ENCODE measurements at places on chromosomes 4 and X.
A peak's percentile ranks its signal among the peaks of the same experiment; 100 is the strongest.

GRCh38 chrX:138858438-138858837, 146.9 kb upstream of the FGF13 start:
- no peak for DNase-seq

DNA sequence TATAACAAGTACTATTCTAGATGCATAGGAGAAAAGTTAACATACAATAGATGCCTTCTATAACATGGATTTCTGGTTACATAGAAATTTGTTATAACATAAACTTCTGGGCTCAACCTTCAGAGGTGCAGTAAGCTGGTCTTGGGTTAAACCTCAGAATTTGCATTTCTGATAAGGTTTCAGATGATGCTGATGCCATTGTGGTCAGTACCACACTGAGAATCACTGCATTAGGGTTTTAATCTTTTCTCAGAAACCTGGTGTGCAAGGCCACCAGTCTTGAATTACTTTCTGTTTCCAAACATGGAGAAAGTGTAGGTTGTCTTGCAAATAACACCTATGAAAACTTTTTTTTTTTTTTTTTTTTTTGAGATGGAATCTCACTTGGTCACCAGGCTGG, 146.2 kb downstream of the SPOCK3 start:
- DNase-seq = no peak

- no peak for DNase-seq
Observed at GRCh38 chr4:59770601-59771264, 1429.4 kb upstream of the ADGRL3 start.

GRCh38 chr4:75705198-75705977, 19.0 kb upstream of the USO1 start:
- no peak for DNase-seq

GRCh38 chr4:41656572-41657520, 91.7 kb downstream of the PHOX2B start:
- no peak for DNase-seq

GRCh38 chr4:99833756-99834155, 17.1 kb downstream of the DAPP1 start:
- no peak for DNase-seq

DNA sequence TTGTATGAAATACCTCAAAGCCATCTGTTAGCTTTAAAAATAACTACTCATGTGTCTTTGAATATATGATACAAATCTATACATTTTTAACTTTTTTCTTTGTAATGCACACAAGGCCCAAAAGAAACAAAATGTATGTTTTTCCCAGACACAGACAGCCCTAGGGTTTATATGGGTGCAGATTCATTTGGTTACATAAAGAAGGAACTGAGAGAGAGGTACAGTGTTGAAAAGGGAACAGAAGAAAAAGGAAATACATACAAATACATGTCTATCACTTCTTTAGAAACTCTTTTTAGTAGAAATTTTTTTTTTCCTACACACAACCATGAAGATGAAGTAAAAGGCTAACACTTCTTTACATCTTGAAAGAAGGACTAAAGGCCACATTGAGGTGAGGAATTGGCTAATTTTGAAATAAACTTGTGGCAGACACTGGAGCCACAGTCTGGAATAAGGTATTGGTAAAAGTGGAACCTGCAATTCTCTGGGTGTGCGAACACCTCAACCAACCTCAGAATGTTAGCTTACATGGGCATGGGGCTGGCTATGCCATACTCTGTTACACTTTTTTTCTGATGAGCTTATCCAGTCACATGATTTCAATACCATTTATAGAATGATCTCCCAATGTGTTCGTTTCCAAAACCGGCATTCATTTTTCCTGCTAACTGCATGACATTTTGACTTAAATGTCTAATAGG, 67.9 kb downstream of the FAM47C start:
- no peak for DNase-seq

DNA sequence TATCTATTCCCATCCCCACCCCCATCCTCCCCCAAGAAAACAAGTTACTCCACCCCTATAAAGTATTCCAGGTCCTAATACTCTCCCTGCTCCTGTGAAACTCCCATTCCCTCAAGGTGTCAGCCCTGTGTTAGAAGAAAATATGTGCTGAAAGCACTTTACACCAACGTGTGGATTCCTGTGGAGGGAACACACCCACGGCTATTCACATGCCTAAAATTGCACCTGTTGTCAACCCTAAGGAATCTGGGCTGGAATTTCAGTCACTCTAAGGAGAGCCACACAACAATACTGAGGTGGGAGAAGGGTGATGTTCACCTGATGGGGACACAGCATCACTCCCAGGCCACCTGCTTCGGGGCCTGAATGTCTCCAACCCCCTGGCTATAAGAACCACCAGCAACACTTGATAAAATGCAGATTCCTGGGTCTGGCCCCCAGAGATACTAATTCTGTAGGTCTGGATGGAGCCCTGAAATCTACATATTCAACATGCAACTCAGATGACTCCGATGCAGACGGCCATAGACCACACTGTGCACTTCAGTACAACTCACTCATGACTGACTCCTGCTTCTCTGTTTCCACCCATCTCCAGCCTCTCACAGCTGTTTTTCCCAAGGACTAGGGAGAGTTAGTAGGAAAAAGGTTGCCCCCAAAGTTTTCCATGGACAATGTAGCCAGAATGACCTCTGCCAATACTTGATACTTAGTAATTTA, 15.8 kb downstream of the SCD5 start:
- no peak for DNase-seq

- no peak for DNase-seq
Observed at GRCh38 chr4:3248811-3249661, at the start of gene MSANTD1. MSANTD1 (plus strand) TSS chr4:3249159; CDS start chr4:3249223, 64 bp downstream.

DNA sequence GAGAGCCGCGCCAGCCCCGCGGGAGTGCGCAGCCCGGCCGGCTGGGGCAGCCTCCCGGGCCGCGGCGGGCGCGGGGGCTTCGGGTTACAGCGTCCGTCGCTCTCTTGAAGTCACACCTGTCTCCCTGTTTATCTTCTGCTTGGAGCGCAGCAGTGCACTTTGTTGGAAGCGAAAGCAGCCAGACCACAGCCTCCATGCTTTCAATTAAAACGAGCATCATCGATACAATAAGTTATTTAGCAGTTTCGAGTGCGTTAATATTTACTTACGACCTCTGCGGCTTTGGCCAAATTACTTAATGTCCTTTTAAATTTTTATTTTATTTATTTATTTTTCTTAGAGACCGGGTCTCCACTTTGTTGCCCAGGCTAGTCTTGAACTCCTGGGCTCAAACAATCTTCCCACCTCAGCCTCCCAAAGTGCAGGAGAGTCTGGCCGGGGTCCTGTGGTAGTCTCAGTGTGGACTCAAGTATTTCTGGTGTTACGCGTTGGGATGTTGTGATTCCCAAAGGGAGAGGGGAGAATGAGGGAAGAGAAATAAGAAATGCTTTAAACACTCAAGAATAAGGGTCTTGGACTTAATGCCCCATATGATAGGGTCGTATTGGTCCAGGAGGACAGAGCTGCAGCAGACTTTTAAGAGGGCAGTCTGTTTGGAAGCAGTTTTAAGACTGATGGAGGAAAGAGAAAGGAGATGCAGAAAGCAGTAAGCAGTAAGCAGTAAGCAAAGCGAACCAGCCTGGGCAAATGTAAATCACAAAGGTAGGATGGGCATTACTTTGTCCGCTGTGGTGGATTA, 504 bp upstream of the PDLIM3 start:
- DNase-seq = no peak

DNA sequence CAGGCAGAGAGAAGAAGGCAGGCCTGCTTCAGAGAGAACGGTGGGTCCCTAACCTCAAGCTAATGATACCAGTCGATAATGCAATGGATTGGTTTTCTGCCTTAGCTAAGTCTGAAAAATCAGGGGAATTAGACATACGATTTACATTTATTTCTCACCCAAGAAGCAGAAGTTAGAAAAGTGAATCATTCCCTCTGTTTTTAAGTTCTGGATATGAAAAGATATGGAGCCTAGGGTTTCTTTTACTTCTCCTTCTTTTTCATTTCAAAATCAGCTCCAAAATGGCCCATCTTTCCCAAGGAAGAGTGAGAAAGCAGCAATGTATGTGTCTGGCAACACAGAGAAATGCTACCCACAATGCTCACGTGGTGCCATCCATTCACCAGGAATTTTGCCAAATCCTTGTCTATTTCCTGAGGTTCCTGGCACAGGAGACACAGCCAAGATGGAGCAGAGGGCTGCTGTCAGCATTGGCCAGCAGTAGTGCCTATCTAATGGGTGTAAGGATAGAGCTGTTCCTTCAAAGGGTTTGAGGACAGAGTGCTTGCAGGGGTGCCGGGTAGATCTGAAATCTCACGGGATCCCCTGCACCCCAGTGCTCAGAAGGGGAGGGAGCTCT, 231.5 kb downstream of the MAML3 start:
- DNase-seq = no peak

DNA sequence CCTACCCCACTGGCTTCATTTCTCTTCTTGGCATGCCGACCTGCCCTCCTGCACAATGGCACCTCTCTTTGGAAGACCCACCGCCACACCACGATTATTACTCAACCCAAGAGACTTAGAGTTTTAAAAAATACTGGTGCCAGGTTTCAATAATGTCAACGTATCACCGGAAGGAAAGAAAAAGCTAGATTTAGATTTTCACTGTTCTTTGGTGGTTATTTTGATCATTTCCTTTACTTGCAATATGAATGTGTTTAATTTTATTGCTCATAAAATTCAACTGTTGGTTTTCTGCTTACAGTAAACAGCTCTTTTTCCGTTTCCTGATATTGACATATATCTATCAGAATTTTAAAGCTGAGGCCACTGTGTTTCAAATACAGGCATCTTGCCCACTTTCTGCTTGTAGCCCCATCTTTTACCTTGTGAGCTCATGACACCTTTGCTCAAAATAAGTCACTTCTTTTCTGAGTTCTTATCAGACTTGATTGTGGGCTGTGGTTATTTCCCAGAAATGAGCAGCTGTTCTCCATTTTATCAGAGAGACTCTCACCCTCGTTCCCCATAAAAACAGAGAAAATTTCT, 439.1 kb downstream of the INPP4B start:
- DNase-seq = peak; percentile 82

- no peak for DNase-seq
Observed at GRCh38 chrX:48719958-48720357, 23.4 kb downstream of the SUV39H1 start.

- DNase-seq = no peak
Observed at GRCh38 chrX:106144755-106145639, 23.1 kb upstream of the PWWP3B start.

- DNase-seq = no peak
Observed at GRCh38 chr4:20109391-20109790, 142.3 kb upstream of the SLIT2 start.

DNA sequence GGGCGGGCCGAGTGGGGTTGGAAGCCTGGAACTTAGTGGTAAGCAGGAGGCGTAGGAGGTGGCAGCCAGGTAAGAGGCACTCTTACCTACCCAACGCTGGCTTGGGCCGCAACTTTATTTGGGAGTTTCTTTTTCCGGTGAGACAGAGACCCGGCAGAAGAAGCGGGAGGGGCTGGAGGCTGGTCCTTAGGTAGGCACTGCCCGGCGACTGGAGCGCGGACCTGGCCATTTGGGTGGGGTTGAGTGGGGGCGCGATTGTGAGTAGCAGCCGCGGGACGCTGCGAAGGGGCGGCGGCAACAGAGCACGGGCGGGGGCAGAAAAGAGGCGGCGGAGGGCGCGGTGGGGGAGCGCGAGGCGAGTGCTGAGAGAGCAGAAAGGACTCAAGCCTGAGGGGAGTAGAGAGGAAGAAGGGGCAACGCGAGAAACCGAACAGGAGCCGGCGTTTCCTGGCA, 334 bp upstream of the POU4F2 start:
- no peak for DNase-seq

DNA sequence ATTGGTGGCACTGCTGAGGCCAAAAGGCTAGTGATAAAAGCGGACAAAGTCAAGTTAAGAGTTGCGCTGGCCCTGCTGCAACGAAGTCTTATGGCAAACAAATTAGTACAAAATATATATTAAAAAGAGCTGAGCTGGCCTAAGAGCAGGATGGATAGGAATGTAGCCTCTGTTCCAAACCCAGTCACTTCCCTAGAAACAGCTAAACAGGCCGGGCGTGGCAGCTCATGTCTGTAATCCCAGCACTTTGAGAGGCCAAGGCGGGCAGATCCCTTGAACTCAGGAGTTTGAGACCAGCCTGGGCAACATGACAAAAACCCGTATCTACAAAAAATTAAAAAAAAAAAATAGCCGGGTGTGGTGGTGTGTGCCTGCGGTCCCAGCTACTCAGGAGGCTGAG, 32.4 kb upstream of the UGDH start:
- no peak for DNase-seq

GRCh38 chrX:72020788-72021187, 110.1 kb downstream of the NHSL2 start:
- DNase-seq = peak; percentile 60

DNA sequence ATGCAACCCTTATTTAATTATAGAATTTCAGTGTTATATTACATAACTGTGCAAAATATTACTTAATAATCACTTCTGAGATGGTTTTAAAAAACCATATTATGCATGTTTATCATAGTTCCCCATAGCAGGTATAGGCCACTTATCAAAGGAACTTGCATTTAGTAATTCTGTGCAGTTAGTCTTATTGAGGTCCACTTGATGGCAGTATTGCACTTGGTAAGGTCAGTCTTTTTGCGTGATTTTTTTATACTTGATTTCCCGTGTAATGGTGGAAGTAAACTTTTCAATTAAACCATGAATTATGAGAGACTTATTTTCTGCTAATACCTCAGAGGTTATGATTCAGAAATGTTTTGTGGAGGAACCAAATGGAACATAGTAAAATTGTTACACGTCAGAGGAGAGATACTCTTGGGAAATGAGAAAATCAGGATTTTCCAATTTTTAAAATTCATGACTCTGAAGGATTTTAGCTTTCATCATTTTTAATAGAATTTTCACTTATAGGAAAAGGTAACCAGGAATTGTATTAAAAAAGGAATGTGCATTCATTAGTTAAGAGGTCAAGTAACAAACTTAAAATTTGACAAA, 230.0 kb downstream of the CCSER1 start:
- no peak for DNase-seq

- DNase-seq = no peak
Observed at GRCh38 chr4:27881705-27882104, 1021.1 kb downstream of the STIM2 start.

GRCh38 chrX:1281521-1281920, 12.9 kb downstream of the CSF2RA start:
- no peak for DNase-seq

- no peak for DNase-seq
Observed at GRCh38 chr4:145830699-145831098, 107.9 kb downstream of the ZNF827 start.

- peak; percentile 58 for DNase-seq
Observed at GRCh38 chrX:71992711-71993110, 82.1 kb downstream of the NHSL2 start.

DNA sequence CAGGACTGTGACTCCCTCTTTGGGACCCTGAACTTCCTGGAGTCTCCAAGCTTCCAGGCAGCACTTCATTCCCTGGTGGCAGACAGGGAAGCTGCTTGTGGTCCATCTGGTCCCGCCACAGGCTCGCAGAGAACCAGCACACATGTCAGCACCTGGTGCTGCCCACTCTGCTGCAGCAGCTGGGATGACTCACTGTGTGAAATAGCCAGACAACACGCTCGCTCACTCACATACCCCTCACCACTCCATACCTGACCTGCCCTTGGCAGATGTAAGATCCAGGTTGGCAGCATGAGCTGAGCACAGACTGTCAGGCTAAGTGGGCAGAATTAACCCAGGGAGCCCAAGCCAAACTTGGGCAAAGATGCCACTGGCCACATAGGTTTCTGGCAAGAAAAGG, 613.5 kb downstream of the PCDH18 start:
- DNase-seq = no peak

GRCh38 chr4:159504684-159505083, 401.8 kb downstream of the RAPGEF2 start:
- no peak for DNase-seq
